Caki2 (cell line): ENCODE measurements at places on chromosomes 3 and 15. TPM values are rescaled to one million over a fixed set of nuclear protein-coding genes. Genes with fewer than 3 reads are reported as not detected.

GRCh38 chr15:73022161-73022560, 30.1 kb upstream of the NEO1 start:
- no peak for DNase-seq

GRCh38 chr15:59491062-59491461, 53.1 kb downstream of the FAM81A start:
- no peak for DNase-seq

ASB14 gene
- total RNA-seq: not detected in 2 replicates

ACVR2B gene
- 1.3 and 1.4 TPM in 2 replicates for total RNA-seq

GRCh38 chr3:11566916-11567315, 76.8 kb downstream of the VGLL4 start:
- DNase-seq: no peak

PLSCR2 gene
- total RNA-seq: not detected in 2 replicates

PDCD6IP gene
- 72.1 and 177 TPM in 2 replicates for total RNA-seq

GRCh38 chr15:74545086-74545485, 4.1 kb downstream of the ARID3B start:
- DNase-seq: no peak

GRCh38 chr3:183490211-183490601, 61.8 kb upstream of the MCF2L2 start:
- DNase-seq: no peak

DNA sequence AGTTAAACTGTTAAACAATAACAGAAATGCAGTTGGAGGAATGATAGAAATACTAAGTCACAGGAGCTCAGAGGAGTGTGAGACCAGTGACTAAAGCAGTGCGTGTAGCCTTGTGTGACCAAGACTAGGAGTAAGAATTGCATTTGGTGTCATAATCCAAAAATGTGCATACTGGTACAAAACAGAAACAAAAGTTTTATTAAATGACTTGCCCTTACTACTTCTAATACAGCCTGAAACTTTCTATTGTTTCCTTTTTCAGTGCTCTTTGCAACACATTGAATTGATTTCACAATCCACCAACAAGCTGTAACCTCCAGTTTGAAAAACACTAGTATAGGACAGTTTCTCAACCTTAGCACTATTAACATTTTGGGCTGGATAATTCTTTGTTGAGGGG, 17.1 kb downstream of the SNX1 start:
- no peak for DNase-seq

- no peak for DNase-seq
These were observed 32.4 kb downstream of the VGLL3 start for GRCh38 chr3:86958534-86958933.

DNA sequence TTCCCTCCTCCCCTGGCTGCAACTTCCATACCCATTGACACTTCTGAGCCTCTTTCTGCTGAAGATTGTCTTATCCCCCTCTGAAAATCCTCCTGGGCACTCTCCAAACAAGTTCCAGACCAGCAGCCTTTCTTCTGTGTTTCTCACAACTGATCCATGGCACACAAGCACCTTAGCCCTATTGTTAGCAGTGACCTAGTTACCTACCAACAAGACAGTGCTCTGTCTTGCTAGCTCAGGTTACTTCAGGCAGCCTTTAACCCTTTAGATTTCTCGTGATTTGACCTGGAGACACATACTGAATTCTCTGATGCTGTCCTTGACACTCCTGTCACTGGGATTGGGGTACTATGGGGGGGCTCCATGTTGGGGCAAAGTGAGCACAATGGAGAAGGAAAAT, 82.1 kb downstream of the GTF2E1 start:
- no peak for DNase-seq

DNA sequence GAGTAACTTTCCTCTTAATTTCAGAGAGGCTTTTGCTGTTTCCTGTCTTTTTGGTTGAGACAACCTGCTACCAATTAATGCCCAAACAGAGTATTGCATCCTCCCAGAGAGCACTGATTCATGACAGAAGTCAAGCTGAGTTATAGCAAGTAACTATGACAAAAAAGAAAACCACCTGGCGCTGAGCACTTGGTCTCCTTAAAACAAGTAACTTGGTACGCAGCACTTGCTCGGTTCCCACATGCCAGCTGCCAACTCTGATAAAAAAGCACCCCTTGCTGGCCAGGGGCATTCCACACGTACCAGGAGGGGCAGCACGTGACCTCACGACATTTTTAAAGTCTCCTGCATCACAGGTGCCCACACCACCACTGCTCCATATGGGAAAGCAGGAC, 13.5 kb upstream of the MYO5C start:
- DNase-seq: no peak

INO80 gene
- 41.1 and 45.9 TPM in 2 replicates for total RNA-seq

DNA sequence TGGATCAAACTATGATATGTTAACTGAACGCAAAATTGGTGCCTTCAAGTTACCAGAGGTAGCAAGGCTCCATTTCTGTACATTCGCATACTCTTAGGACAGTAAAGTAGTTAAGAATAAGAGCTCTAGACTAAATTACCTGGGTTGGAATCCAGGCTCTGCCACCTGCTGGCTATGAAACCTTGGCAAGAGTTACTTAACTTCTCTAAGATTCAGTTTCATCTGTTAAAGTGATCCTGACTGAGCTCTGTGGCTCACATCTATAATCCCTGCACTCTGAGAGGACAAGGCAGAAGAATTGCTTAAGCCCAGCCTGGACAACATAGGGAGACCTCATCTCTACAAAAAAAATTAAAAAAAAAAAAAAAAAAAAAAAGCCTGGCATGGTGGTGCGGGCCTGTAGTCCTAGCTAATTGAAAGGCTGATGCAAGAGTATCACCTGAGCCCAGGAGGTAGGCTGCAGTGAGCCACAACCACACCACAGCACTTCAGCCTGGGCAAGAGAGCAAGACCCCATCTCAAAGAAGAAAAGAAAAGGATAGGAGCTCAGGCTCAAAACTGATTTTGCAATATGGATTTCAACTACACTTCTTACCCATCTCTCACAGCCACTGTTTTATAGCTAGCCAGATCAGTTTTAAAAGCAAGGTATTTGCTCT, 21.3 kb downstream of the GSK3B start:
- DNase-seq: no peak

DNA sequence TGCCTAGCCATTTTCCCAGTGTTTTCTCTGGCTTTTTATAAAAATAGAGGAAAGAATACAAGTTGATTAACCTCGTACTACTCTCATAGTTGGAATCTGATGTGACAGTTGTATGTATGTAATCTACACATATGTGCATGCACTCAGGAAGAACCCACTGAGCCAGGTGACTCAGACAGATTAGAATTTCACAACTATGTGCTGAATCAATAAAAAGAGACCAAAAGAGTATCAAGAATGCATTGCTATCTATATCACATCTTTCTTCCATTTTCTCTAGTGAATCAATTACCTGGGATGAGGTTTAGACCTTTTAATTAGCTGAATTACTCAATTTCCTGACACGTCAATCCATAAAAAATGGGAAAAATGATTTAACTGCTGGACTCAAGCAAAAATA, 319.3 kb upstream of the ATP10A start:
- DNase-seq: no peak

DNA sequence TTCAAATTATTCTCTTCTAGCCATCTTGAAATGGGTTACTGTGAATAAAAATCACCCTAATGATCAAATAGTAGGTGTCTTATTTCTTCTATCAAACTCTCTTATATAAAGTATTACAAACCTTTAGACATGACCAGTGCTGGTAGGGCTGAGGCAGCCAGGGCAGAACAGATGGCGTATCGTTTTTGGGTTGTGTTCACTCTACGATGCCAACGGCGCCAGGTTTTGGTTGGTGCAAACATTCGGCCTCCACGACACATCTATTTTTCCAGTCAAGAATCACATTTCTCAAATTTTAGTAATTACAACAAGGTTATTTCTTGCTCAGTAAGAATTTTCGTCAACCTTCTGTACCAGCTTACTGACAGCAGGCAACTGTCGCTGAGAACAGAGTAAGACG, 2.2 kb downstream of the RPL4 start:
- DNase-seq: no peak

SKOR1 gene
- 0.61 TPM in 1 of 2 replicates, not detected in the other for total RNA-seq

DNA sequence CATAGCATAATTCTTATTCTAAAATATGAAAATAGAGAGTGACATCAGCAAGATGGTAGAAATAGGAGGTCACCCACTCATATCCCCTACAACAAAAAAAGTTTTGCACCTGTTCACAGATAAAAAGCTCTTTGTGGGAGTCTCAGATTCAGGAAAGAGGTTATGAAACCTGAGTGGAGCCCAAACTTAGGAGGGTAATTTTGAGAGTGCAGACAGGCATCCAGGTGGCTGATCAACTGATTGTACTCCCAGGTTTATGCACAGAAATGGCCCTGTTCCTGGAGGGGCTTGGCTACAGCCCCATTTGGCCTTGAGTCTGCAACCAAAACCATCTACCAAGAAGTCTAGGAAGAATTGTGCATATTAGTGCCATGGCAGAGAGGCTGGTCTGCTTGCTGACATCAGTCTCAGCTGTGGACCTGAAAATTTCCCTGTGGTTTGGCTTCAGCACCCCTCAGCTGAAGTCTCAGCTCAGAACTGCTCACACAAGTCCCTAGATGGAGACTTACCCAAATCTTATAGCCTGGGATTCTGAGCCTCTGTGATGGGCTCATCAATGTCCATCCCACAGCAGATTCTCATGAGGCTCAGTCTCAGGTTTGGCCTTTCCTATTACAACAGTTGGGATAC, 291.6 kb downstream of the IL20RB start:
- DNase-seq: no peak

- no peak for DNase-seq
These were observed 54.5 kb downstream of the ZMAT3 start for GRCh38 chr3:179016979-179017670.

ULK3 gene
- total RNA-seq: 16.0 and 30.4 TPM in 2 replicates

DNA sequence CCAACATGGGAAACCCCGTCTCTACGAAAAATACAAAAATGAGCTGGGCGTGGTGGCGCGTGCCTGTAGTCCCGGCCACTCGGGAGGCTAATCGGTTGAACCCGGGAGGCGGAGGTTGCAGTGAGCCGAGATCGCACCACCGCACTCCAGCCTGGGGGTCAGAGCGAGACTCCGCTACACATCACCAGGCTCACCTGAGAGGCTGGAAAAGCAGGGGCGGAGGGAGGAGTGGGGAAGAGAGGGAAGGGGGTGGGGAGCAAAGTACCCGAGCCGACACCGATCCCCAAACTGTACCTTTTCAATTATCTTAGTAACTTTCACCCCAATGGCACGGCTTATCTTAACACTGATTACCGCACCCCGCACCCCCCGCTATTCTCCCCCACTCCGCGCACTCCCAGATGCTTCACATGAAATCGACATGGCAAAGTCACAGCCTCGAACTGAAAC, 46.4 kb upstream of the SYNM start:
- DNase-seq: no peak

DNA sequence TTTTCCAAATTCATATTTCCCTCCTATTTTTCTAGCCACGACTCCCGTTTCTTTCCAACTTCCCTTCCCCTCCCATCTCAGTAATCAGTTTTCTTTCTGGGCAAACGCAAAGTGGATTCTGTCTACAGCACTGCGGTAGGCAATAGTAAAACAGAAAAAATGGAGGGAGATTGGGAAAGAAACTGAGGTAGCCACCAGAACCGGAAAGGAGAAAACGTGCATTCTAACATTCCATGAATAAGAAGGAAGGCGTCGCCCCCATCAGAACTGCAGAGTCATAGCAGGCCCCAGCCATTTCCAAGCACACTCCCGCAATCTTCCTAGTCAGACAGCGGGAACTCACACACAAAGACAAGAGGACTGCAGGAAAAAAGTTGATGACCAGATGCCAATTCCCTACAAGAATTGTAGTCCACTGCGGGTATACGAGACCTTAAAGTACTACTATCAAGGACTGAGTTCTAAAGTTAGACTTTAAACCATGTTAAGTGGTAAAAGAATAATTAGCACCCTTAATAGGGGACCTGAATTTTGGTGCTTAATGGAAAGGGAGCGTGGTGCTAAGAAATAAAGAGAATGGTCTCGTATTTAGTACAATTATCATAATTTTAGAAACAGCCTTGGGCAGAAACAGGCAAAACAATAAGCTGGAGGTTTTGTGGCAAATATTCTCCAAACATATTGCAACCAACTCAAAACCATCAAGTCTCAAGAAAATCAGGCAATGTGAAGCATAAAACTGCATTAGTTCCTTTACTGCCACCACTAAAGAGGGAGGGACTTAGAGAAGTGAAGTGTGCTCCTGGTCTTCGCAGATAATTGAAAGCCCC, 1.4 kb downstream of the PFN2 start:
- DNase-seq: peak; percentile 79

AADACL2 gene
- total RNA-seq: not detected in 2 replicates

TUSC7 gene
- not detected in 2 replicates for total RNA-seq

GRCh38 chr15:59340325-59340724, 32.3 kb downstream of the MYO1E start:
- no peak for DNase-seq

- DNase-seq: peak; percentile 9
These were observed 39.0 kb downstream of the U2SURP start for GRCh38 chr3:143040261-143040879.

DNA sequence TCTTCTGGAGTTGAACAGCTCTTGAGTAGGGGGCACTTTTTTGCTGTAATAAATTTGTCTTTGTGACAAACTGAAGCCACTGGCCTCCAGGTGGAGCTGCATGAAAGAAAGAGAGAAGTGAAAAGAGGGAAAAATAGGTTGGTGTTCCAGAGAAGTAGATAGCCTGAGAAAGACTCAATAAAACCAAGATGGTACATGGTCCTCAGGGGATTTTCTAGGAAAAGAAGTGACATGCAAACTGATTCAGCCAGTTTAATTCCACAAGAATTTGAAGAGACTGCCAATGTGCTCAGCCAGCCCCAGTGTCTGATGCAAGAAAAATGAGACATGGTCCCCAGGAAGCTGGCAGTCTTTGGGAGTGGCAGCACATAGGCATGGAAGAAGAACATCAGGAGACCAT, 152.7 kb downstream of the CD47 start:
- peak; percentile 47 for DNase-seq

DNA sequence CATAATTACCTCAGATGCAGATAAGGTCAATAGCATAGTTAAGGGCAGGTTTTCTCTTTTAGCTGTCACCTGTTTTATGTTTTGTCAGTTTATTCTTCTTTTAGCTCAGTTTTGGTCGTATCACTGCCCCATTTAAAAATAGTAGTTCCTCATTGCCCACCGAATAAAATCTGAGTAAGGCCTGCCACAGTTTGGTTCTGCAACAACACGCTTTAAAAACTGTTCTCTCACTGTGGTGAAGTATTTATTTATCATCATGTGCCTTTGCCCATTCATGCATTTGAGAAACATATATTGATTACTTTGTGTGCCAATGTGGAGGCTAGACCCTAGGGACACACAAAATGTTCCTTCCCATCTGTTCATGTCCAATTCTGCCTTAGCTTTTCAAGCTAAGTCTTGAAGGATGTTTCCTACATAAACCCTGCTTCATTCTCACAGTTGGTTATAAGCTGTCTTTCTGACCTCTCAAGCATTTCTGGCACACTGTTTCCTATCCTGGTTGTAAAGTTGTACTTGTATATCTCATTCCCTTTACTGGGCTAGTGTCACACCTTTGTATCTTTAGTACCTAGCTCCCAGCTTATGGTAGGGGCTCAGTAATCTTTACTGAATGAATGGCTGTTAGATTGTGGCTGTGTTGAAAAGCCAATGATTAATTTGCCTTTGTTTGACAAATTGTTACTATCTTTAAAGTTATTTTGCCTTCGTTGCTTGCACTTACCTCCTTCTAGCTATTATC, 23.9 kb downstream of the AKAP13 start:
- DNase-seq: no peak

GOLGA6A gene
- 1.0 TPM in 1 of 2 replicates, not detected in the other for total RNA-seq

GRCh38 chr3:24432989-24433388, 61.7 kb downstream of the THRB start:
- no peak for DNase-seq

HTR3E gene
- not detected in 2 replicates for total RNA-seq

- no peak for DNase-seq
These were observed 54.7 kb downstream of the RPL39L start for GRCh38 chr3:187084580-187084979.
